Choroid plexus epithelial cell (primary cell): ENCODE measurements at places on chromosomes 3 and 15.
A peak's percentile ranks its signal among the peaks of the same experiment; 100 is the strongest.

GRCh38 chr15:51283026-51283425, 55.4 kb downstream of the CYP19A1 start:
- DNase-seq: no peak

- no peak for DNase-seq
Observed at GRCh38 chr15:81197255-81197630, 564 bp downstream of the IL16 start.

- peak; percentile 34 for DNase-seq
Observed at GRCh38 chr3:56987238-56987895, 73.1 kb upstream of the SPATA12 start.

GRCh38 chr3:133367403-133367802, 32.5 kb upstream of the BFSP2 start:
- no peak for DNase-seq

- peak; percentile 49 for DNase-seq
Observed at GRCh38 chr3:41169023-41169422, 30.3 kb upstream of the CTNNB1 start.

DNA sequence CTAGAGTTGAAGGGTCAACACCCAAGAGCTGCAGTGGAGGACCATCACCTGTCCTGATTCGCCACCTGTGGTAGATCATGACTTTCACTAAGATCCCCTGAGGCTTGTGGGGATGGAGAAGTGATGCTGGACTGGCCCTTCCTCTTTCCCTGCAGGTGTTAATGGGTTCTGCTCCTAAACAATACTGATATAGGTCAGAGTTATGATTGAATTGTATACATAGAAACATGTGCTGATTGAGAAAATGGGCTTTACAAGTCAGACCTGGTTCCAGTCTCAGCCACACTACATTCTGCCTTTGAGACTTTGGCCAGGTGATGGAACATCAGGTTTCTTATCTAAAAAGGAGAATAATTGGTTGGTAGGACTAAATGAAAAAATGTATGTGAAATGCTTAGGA, 418.9 kb upstream of the TPRG1 start:
- no peak for DNase-seq

DNA sequence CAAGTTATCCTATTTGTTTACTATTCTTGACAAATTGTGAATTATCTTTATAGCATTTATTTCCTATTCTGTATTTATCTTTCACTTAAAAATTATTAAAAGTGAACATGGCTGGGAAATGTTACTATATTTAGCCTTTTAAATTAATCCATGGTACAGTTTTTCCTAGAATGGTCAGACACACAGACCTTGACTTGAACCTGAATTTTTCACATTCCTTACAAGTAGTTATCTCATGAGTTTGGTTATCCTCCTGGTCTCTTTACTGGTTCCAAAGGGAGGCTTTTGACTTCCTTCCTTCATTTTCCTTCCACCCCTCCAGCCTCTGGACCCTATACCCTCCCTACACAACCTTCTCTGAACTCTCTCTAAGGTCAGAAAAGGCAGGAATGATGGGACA, 280.6 kb downstream of the SATB1 start:
- DNase-seq: peak; percentile 55

DNA sequence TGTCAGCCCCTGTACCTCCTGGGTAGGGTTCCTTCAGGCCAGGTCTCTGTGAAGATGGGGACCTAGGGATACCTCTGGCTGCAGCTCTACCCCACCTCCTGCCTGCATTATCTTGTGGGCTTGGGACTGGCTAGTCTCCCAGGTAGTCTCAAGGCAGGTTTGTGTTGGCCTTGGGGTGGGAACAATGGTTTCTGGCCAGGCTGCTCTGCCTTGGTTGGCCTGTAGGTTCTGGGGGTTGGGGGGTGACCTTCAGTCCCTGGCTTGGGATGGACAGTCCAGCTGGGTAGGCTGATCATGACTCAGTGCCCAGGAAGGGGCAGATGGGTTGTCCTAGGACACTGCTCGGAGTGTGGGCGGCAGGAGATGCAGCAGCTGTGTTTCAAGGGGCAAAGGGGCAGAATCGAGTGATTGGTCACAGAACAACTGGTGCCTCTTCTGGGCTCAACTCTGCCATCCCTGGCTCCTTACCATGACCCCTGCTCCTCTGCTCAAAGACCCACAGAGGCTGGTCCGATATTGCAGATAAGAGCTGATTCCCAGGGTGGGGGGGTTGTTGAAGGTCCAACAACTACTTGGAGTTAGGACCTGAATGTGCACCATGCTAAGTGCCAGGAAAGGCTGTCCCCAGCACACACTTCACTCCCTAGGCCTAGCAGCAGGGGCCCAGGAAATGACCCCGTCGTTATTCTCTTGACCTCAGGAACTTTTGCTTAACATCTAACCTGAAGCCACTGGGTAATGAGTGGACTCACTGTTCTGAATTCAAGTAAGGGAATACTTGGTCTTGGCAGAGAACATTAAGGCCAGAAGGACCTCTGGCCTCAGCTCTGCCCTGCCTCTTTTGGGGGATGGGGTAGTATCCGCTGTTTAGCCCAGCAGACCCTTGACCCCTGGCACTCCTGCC, 18.1 kb upstream of the BSN start:
- no peak for DNase-seq

DNA sequence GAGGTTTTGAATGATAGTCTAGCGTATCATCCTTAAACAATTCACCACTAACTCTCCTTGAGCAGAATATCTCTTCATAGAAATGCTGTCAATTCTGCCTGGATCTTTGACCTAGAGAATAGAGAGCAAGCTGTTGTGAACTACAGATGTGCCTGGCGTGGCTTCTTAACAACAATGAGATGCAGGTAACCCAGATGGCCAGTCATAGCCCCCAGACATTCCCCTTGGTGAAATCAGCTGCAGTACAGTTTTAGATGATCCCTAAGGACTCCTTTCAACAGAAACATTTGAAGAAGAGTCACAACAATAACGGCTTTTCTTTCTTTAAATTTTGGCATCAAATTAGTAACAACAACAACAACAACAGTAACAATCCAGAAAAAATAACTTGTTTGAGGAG, 1041.3 kb downstream of the ROBO1 start:
- no peak for DNase-seq

- DNase-seq: peak; percentile 13
Observed at GRCh38 chr3:23547905-23548650, 257.7 kb upstream of the UBE2E1 start.

DNA sequence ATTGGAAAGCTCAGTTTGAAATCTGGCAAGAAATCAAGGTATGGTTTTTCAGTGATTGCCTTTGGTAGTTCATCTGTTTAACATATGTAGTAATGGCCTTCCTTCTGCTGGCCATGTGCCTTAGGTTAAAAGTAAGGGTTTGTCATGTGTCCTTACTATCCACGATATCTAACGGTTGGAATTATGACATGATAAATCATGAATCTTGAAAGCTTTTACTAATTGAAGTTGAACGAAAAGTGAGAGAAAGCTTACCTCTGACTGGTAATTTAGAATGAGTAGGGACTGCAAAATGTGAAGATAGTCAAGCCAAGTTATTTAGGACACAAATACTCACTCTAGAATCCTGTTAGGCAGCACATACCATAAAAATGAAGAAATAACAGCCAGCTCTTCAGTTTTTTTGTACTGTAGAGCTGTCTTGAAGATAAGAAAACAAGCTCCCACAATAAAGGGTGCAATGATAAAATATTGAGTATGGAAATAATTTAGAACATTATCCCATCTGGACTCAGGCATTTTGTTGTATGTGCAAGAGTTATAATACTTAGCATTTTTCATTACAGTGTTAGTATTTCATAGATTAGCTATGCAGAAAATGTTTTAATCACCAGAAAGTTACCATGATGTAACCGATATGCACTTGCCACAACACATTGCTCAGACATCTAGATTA, 303.4 kb downstream of the ZNF385D start:
- peak; percentile 25 for DNase-seq

GRCh38 chr3:18236726-18237125, 188.4 kb downstream of the SATB1 start:
- no peak for DNase-seq

GRCh38 chr3:142087676-142088075, 61.7 kb downstream of the TFDP2 start:
- peak; percentile 24 for DNase-seq

- no peak for DNase-seq
Observed at GRCh38 chr3:11898611-11899325, 52.1 kb upstream of the TAMM41 start.

- peak; percentile 27 for DNase-seq
Observed at GRCh38 chr15:25690673-25691543, 172.2 kb downstream of the ATP10A start.

DNA sequence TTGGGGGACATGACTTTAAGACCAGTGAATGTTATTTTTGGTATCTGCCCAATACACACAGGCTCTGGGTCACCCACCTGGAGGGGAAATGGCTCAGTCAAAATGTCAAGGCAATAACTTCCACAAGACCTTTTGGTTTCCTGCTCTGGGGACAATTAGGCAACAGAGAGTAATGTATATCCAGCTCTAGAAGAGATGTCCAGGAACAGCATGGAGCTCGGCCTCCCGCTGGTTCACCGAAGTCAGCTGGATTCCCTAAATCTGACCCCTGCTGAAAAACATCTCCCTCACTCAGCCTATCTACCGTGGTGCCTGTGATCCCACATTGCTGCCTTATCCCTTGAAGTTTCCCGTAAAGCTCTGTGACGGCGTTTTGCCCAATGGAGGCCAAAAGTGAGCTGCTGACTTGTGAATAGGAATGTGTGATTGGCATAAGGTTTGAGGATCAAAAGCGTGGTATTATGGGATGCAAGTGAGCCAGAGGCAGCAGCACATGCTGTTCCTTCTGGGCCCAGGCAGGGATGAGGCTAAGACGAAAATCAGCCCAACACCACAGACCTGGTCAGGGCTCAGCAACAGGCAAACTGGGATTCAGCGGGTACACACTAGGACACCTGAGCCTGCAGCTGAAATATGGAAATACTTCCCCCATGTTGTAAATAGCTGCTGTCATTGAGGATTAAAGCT, 47.2 kb upstream of the SLC6A11 start:
- DNase-seq: peak; percentile 9

DNA sequence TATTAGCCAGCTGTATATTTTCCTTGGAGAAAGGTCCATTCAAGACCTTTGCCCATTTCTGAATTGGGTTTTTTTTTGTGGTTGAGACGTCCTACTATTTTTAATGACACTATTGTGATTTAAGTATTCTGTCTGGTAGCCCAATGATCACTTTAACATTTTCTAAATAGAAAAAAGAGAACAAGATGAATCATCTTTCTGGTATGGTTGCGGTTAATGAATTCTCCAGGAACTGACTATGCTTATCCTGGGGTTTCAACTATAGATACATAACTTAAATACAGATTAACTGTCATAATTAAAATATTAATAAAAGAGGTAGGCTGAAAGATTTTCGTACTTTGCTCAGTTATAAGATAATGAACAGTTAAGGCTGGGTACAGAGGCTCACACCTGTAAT, 51.9 kb downstream of the PBRM1 start:
- DNase-seq: peak; percentile 44

DNA sequence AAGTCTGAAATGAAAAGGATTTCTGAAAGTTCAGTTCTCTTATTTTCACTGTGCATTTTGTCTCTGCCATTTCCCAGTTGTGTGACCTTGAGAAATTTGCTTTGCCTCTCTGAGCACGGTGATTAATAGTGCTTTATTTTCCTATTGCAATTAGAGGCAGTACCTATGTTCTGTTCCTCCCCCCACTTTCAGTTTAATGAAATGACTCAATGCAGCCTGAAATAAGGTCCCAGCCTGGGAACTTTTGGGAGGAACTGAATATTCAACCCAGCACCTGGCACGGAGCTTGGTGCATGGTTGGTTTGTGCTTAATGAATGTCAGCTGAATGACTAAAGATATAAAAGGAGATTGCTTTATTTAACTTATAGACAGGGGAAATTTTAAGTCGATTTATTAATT, 352.6 kb downstream of the PDCD6IP start:
- DNase-seq: no peak

GRCh38 chr3:189841473-189842205, 210.4 kb downstream of the TP63 start:
- DNase-seq: peak; percentile 36

DNA sequence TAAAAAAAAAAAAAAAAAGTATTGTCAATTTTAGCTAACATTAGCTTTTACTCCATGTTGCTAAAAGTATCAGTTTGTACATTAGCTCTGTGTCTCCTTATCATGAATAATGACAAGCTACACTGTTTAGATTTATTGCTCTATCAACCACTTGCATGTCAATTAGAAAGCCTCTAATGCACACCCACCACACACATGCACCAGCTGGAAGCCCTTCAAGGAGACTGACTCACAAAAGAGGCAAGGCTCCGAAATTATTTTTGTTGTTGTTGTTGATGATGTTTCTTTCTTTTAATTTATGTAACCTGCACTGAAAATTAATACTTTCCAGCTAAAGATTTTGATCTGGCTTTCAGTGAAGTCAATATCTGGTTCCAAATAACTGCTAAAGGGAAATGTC, 71.5 kb downstream of the ETFA start:
- DNase-seq: no peak

- no peak for DNase-seq
Observed at GRCh38 chr3:187982142-187982541, 171.8 kb upstream of the LPP start.

GRCh38 chr15:36898536-36899126, 201.7 kb downstream of the MEIS2 start:
- DNase-seq: peak; percentile 50

GRCh38 chr3:124107104-124107890, 115.4 kb upstream of the ROPN1 start:
- DNase-seq: no peak

DNA sequence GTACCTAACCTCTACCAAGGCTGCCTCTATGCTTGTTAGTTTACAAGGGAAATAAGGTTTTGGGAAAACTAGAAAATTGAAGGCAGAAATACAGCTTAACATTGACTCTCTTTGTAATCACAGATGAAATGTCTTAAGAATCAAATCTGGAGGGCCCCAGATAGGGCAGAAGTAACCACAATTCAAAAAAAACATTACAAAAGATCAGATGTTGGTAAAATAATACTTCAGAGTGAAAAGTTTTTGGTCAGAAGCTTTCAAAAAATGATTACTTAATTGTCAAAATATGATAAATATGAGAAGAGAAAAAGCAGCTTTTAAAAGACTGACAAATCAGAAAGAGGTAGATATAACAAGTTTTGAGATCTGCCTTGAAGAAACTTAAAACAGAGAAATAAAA, 425.1 kb upstream of the NECTIN3 start:
- peak; percentile 71 for DNase-seq

DNA sequence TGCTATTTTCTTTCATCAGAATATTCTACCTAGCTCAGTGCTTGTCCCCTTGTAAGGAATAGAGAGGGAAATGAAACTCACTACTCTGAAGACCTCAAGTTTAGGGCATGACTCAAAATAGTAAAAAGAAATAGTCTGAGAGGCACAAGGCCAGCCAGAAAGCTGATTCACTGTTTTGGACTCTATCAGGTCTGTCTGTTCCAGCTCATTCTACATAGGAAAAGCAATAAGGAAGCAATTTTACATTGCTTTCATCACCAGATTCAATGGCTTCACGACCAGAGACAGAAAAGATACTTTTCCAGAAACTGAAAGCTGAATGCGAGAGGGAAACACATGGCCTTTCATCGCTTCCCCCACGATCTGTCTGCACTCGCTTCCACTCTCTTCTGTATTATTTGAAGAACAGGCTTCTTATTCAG, 276.0 kb downstream of the GBE1 start:
- peak; percentile 75 for DNase-seq
